ENCODE measurements at places on chromosomes 1 and 21. TPM values are rescaled to one million over a fixed set of nuclear protein-coding genes. Genes with fewer than 3 reads are reported as not detected.

Gene NGF
- total RNA-seq, result 0.82 TPM

Gene HPCAL4
- 75.4 TPM for total RNA-seq

Gene SPRR3
- not detected for total RNA-seq

GRCh38 chr21:36964827-36965719 is 1.4 kb downstream of the HLCS start:
- no peak for DNase-seq

GRCh38 chr1:8239039-8239305 is 78.9 kb upstream of the SLC45A1 start:
- no peak for DNase-seq

DNA sequence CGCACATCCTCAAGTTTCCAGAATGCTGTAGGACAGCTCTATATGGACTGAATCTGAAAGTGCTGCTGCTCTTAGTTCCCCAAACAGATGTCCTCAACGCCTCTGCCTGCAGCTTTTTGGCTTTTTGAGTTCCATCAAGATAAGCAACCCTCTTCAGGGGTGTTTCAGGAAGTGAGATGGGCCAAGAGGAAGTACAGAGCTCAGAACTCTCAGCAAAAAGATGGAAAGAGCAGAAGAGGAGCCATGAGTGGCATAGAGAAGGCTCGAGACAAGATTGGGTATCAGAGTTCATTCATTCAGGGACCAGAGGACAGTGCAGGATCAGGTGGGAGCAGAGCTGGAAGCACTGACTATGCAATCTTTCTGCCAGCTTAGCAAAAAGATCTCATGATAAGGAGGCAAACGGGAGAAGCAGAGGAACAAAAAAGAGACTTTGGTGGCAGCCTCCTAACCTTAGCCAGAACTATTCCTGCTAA is at the start of the genes ADORA3 and TMIGD3:
Gene ADORA3, minus strand, starts transcription at position 49 of the 476 bp plus-strand sequence. CDS start 279 bp downstream, outside the sequence.
Gene TMIGD3, minus strand, starts transcription at position 49 of the 476 bp plus-strand sequence. CDS start 279 bp downstream, outside the sequence.
- DNase-seq, result no peak

GRCh38 chr1:53411541-53412152 is 47.6 kb upstream of the DMRTB1 start:
- no peak for DNase-seq

GRCh38 chr21:38820471-38821239 is 14.9 kb downstream of the ETS2 start:
- no peak for DNase-seq

DNA sequence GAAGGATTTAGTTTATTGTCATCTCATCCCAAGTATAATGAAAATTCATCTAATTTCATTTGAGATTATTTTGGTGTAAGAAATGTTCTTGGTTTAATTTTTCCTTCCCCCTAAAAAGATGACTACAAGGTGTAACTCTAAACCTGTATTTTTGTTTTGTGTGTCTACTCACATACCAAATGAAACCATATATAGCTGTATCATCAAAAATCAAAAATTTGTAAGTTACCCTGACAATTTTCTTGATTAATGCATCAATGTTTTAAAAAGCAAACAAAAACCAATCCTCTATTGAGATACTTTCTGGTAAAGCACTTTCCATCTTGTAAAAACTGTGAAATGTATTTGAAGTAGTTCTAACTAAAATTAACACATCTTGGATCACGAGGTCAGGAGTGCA is 30.8 kb downstream of the FH start:
- DNase-seq, result no peak

- DNase-seq, result no peak
Observed at GRCh38 chr1:242086093-242086492, 87.2 kb upstream of the MAP1LC3C start.

Measured in frontal cortex (tissue), 4 donors.